HepG2 (cell line): ENCODE measurements at places on chromosomes 1 and 21. TPM values are rescaled to one million over a fixed set of nuclear protein-coding genes. Genes with fewer than 3 reads are reported as not detected.

Gene PDE9A
- total RNA-seq, result 4.3 and 4.6 TPM in 2 replicates

Gene DIO1
- total RNA-seq, result 31.1 and 45.6 TPM in 2 replicates

Gene BATF3
- not detected in 2 replicates for total RNA-seq

Gene DCST1
- not detected in 2 replicates for total RNA-seq

Gene ILDR2
- 0.04 and 0.17 TPM in 2 replicates for total RNA-seq

Gene OR2M3
- total RNA-seq, result not detected in 2 replicates

Gene RAB42
- 10.3 and 10.4 TPM in 2 replicates for total RNA-seq

Gene DENND2D
- 0.04 TPM in 1 of 2 replicates, not detected in the other for total RNA-seq

Gene FAM151A
- total RNA-seq, result 1.5 and 3.6 TPM in 2 replicates

Gene MORN1
- 3.9 and 6.5 TPM in 2 replicates for total RNA-seq

Gene GORAB
- total RNA-seq, result 7.3 and 9.2 TPM in 2 replicates

Gene CGN
- 0.24 and 0.75 TPM in 2 replicates for total RNA-seq

Gene SH2D1B
- total RNA-seq, result not detected in 2 replicates

Gene KIF14
- 11.2 and 17.5 TPM in 2 replicates for total RNA-seq

Gene PAQR6
- total RNA-seq, result 0.14 and 0.82 TPM in 2 replicates

Gene HENMT1
- total RNA-seq, result not detected in 2 replicates

GRCh38 chr1:36585569-36586548 is 103.1 kb upstream of the CSF3R start:
- no peak for DNase-seq

DNA sequence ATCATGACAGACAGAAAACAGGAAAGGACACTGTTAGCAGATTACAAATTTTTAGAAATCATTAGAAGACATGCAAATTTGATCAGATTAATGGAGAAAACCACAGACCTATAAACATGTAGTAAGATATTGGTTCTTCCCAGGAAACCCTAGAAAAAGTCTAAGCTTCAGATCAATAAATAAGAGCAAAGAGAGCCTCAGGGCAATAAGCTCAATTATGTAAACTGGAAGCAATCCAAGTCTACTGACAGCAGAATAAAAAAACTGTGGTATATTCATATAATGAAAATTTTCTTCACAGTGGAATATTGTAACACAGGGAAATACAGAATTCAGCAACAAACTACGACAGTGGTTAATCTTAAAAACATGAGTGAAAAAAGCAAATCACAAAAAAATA is 36.3 kb downstream of the NRDC start:
- DNase-seq, result no peak

DNA sequence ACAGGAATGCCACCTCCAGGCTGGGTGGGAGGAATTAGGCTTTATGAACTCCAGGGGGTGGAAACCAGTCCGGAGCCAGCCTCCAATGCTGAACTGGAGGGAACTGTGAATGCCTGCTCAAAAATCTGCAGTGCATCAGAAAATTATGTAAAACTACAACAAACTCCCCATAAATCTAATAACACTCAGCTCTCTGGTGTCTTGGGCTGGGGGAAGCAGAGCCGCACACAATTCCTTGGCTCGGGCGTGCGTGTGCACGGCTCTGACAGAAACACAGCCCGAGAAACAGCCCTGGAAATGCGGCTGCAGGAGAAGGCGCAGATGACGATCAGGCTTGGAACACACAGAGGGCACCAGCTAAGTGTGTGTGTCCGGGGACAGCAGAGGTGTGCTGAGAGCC is 127.6 kb upstream of the VAMP3 start:
- no peak for DNase-seq

DNA sequence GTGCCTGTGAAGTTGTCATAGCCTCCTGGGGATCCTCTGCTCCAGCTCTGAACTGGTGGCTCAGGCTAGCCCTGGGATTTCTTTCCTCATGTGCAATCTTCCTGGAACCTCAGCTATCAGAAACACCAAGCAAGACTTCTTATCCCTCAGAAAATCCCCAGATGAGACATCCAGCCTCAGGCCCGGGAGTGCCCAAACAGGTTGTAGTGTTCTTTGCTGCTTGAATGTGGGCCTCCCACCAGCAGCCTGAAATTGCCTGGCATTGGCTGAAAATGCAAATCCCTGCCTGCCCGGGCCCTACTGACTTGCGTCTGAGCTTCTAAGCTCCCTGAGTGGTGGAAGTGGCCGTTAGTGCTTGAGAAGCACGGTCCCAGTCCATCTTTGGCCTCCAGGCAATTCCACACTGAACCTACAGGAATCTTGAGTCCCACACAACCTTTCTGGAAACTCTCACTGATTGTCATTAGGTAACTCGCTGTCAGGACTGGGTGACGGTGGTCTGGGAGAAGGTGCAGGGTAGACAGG is 146.8 kb downstream of the ZBTB18 start:
- DNase-seq, result no peak

- DNase-seq, result no peak
These were observed 15.3 kb downstream of the CD2 start for GRCh38 chr1:116769561-116769977.

- no peak for DNase-seq
These were observed 6.2 kb downstream of the COL18A1 start for GRCh38 chr21:45410865-45411809.

DNA sequence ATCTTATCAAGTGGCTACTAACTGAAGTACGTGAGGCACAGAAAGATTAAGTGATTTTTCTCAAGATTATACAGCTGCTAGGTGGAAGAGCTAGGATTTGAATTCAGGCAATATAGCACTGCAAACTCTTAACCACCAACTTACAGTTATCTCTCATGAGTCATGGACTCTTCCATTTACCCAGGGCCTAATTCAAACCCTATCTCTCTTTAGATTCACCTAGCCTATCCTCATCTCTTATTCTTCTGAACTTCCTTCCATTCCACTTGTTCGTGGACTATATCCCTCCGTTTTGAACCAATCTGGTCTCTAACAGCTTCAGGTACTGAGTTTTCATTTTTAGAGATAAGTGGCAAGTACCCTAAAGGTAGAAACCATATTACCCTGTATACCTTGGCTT is 92.8 kb upstream of the DMRTA2 start:
- DNase-seq, result no peak

- DNase-seq, result no peak
These were observed 22.4 kb upstream of the SRRM1 start for GRCh38 chr1:24620678-24621077.

GRCh38 chr1:103353391-103353790 is 172.1 kb upstream of the RNPC3 start:
- DNase-seq, result no peak

- DNase-seq, result no peak
These were observed 19.9 kb downstream of the RPL5 start for GRCh38 chr1:92851729-92852128.

GRCh38 chr21:36255663-36256062 is 64.3 kb upstream of the MORC3 start:
- DNase-seq, result no peak

DNA sequence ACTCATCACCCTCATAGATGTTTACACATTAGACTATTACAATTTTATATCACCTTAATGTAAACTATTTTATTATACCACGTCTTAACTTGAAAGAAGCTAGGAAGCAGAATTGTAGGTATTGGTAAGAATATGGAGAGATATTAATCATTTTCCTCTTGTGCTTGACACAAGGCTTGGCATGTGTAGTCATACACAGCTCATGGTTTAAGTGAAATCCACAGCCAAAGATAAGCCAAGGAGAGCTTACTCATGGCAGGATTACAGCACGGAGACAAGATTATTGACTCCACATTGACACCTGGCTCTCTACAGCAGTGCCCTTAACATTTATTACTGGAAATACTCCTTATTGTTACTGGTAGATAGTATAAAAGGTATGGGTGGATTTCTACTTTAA is 68.4 kb upstream of the ADGRL4 start:
- DNase-seq, result no peak

DNA sequence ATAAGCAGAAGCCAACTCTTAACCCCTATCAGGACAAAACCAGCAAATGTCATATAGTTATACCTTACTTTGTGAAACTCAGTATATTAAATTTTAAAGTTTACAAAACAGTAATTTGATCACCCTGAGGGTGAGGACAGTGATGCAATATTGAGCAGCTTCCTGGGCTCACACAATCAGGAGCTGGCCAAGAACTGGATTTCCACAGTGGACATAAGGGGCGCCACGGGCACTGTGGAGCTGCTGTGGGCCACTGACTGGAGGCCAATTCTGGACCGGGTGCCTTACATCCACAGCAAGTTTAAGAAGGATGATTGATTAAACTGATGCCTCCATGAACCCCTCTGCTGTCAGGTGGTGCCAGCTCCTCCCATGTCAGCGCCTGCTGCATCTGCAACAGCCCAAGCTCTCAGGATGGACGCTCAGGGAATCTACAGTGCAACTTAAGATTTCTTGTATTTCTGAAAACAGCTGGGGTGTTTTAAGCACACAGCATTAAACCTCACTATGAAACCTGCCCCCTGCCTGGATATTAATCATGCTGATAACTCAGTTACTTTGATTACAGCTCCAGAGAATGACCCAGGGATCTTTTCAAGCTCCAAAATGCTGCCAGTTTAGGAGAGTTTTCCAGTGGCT is 55.9 kb downstream of the TOR3A start:
- no peak for DNase-seq

DNA sequence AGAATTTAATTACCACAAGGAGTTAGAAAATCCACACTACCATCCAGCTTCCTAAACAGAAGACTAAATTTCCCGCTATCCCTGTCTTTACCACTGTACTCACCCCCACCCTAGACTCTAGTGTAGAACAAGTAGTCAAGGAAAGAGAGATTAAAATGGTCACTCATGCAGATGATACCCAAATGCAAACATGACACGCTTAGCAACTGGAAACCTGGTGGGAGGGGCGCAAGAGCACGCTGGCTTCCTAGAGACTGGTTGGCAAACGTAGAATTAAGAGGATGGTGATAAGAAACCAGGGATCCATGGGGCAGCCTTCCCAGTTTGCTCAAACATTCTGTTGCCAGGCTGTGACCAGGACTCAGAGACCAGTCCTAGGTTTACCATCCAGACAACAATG is 9.9 kb upstream of the LDLRAD1 start:
- DNase-seq, result peak; percentile 61

GRCh38 chr1:218376722-218377121 is 31.6 kb downstream of the TGFB2 start:
- DNase-seq, result peak; percentile 38

GRCh38 chr1:38071312-38072256 is 25.0 kb upstream of the POU3F1 start:
- DNase-seq, result peak; percentile 17

DNA sequence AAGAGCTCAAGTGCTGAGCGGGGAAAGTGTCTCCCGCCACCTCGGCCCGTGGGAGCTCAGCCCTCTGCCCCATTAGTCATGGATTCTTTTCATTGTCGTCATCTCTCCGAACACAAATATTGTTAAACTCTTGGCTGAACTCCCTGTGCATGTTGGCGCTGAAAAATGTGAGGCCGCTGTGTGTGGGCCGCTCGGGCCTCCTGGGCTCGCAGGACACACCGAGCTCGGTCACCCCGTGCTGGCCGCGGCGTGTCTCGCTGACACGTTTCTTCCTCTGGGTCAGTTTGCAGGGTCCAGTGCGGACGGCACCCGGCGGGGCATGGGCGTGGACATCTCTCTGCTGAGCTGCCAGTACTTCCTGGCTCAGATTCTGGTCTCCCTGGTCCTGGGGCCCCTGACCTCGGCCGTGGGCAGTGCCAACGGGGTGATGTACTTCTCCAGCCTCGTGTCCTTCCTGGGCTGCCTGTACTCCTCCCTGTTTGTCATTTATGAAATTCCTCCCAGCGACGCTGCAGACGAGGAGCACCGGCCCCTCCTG is 25.6 kb downstream of the SLC45A1 start:
- peak; percentile 67 for DNase-seq

- DNase-seq, result no peak
These were observed 36.5 kb downstream of the PUM1 start for GRCh38 chr1:31029026-31029425.

GRCh38 chr1:223845037-223845809 is 524 bp downstream of the TP53BP2 start:
- DNase-seq, result peak; percentile 18

DNA sequence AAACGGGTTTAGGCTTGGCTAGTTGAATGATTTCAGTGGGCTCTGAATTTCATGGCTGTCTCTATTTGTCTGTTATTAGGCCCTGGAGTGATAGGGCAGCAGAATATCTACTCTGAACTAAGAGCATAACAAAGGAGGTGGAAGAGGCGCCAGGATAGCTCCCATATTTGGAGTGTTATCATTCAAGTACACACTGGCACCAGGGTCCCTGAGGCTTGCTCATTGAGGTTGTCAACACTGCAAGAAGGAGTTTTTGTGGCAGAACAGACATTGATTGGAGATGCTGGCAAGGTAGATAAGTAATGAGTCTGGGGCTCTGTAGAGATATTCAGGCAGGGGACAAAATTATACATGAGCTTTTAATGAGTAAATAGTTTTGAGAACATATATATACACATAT is 1748.4 kb downstream of the MRPL39 start:
- no peak for DNase-seq
